ENCODE measurements at places on chromosomes 6 and 20.
A peak's percentile ranks its signal among the peaks of the same experiment; 100 is the strongest.

- DNase-seq = no peak
Observed at GRCh38 chr6:115819506-115819905, 241.2 kb downstream of the FRK start.

DNA sequence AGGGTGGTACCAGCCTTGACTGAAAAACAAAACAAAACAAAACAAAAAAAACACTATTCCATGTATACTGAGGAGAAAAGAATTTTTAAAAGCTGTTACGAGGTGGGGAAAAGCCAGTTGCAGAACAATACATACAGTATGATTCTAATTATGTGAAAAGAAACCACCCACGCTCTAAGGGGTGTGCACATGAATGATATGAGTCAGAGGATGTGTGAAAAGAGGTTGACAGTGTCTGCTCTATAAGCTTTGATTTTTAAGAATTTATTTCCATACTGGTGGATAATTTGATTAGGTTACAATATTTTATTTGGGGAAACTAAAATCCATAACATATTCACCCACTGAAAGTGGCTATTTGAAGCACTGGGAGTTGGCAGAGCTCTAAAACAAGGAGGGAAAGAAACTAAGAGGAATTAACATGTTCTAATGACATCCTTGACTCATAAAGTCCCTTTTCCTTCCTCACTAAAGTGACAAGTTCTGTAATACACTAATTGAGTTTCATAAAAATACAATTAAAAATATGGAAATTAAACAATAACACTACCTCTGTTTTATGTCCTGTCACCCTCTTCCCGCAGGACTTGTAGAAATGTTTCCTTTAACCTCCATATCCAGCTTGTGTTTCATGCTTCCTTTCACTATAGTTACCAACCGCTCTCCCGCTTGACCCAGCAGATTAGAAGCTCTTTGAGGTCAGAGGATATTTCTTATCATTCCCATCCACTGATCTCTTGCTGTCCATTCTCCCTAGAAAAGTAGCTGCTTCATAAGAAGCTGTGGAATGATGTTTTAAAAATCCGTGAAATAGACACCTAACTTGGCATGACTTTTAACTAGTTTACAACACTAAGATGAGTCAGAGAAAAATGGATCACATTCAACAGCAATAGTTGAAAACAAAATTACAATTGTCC is 118.6 kb upstream of the CCDC28A start:
- no peak for DNase-seq

- DNase-seq = no peak
Observed at GRCh38 chr6:3656076-3656475, 95.4 kb downstream of the PXDC1 start.

- peak; percentile 59 for DNase-seq
Observed at GRCh38 chr20:10511509-10512251, 76.6 kb downstream of the SLX4IP start.

- no peak for DNase-seq
Observed at GRCh38 chr6:32637219-32637880, at the start of gene HLA-DQA1. HLA-DQA1 (plus strand) TSS chr6:32637406; CDS start chr6:32637459, 53 bp downstream.

DNA sequence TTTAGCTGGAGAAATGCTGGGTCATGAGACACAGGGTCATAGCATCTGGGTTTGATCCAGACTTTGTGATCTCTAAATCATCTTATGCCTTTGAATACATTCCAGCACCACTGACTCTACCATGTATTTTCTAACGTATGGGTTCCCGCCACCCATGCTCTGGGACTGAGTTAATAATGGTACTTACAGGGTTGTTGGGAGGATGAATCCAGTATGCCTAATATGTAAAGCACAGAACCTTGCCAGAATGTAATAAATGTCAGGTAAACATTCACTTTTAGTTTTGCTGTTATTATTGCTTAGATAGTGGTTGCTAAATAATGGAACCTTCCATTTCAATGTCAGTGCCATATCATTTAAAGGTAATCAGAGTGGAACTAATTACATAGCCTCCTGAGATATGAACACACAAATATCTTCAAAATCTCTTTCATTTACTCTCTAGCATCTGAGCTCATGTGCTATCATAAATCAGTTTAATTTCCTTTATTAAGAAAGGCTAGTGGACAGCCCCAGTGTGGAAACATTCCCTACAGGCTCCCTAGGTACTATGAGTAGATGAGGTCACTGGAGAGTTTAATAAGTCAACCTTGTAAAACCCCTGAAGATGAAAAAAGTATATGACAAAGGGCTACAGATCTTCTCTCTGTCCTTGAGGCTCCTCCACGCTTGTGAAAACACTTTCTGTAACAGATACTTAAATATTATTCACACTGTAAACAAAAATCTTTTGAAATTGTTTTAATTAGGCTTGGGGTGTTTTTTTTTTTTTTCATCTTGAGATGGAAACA is 226.6 kb downstream of the ALDH8A1 start:
- peak; percentile 17 for DNase-seq

DNA sequence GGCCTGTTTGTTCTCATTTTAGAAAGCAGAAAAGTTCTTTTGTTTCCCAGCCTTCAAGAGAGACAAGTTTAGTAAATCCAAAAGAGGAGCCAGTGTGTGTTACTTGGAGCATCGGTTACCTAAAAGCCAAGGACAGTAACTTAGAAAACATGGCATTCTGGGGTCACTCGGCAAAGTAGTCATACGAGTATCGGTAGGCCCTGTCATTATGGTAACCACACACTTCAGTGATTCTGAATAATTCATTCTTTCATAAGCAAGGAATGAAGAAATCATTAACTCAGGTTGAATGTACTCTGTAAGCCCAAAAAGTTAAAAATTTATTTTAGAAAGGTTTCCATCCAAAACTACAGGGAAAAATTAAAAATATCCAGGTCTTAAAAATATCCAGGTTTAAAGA is 34.0 kb downstream of the CNKSR3 start:
- no peak for DNase-seq

DNA sequence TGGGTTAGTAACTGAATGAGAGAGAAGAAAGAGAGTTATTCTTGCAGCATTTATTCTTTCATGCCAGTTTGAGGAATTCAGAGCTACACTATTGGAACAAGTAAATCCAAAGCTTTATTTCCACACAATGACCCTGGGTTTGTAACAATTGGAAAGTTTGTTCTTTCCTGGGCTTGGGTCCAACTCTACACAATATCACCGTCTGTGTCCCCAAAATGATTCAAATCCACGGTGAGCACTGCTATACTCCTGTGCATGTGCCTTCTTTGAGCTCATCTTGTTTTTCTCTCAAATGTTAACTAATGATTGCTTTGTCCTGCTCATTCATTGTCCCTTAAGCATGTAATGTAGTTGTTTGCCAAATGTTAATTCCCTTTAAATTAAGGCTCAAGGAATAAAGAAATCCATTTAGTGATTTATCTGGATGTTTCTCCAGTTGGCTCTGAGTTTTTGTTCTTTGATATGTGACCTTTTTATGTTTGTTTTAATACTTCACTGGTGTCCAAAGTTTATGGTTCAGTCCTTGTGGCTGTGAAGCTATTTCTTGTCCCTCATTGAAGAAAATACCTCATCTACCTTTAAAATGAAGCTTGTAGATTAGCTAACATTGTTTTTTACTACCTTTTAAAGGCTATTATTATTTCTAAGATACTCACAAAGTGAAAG is 20.5 kb upstream of the CRISP3 start:
- DNase-seq = no peak

Data from NCI-H1436 (cell line).